Activated CD4-positive, alpha-beta T cell treated with anti-CD3 and anti-CD28 coated beads, Interleukin-2, amount 50 U/mL, for 16 hours (primary cell): ENCODE measurements at places on chromosomes 11 and 22.

- no peak for DNase-seq
These were observed 65.6 kb upstream of the VPREB1 start for GRCh38 chr22:22178992-22179391.

- no peak for DNase-seq
These were observed 596.7 kb downstream of the JRKL start for GRCh38 chr11:96986516-96986915.

DNA sequence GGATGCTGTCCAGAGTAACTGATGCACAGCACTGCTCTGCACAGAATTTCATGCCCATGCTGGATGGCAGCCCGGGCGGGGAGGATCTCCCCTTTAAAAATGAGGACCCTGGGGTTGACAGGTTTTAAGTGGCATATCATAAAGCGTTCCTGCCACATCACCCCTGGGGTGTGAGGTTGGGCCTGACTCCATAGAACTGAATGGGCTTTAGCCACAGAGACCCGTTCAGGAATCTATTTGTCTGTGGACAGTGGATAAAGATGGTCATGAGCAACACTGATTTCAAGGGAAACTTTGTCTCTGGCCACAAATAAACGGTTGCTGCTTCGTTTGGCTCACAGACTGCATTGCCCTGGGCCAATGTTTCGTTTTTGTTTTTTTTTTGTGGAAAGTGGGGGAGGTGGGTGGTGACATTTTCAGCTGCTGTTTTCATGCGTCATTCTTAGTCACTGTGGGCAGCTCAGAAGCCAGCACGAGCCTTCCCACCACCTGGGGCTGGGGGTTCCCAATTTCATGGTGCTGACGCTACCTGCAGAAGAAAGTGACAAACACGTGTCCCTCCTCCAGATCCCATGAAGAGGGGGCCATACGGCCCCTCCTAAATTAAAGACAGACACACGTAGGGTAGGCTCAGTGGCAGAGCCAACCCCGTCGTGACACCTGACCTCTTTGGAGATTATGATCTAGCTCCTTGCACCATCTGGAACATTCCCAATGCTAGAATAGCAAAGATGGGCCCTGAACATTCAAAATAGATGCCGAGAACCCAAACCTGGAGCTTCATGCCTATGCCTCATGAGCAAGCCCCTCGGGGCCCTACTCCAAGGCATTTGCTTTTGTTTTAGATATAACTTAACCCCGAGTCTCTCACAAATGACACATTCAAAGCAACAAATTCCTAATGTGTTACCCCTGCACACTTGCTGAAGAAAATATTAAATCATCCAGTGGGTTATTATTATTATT lies 54.8 kb upstream of the PHF21B start:
- DNase-seq: peak; percentile 50

DNA sequence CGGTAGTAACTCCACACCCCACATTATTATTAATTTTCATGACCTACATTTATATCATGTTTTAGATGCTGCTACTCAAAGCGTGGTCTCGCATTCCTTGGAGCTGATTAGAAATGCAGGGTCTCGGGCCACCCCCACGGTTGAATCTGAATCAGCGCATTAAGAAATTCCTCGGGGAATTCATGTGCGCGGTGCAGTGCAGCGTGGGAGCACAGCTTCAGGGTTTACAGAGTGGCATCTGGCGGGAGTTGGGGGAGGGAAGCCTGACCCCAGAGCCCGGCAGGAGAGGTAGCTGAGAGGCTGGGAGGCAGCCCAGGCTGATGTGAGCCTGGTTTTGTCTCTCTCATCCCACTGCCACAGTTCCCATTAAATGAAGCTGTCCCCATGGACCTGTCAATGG lies 48.1 kb upstream of the DAGLA start:
- no peak for DNase-seq

DNA sequence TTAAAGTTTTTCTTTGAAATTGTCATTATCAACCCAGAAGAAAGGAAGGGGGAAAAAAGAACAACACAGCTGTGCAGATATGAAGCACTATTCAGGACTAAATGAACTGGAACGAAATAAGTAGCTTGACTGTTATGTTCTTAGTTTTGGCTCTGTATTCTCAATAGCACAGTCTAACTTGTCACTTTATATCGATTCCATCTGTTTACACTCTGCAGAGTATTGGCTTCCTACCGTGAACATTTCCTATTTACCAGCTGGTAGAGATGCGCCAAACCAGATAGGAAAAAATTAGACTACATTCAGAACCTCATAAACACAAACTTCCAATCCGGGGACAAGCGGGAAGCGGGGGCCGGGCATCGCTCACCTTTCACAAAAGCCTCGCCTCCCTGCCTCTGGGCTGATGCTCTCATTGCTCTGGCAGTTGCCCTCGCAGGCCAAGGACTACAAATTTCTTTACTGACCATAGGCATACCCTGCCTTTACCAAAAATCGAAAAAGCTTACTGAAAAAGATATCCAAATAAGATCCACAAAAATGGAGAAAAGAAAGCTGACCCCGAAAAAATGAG lies 66.2 kb downstream of the EFCAB6 start:
- DNase-seq: no peak

DNA sequence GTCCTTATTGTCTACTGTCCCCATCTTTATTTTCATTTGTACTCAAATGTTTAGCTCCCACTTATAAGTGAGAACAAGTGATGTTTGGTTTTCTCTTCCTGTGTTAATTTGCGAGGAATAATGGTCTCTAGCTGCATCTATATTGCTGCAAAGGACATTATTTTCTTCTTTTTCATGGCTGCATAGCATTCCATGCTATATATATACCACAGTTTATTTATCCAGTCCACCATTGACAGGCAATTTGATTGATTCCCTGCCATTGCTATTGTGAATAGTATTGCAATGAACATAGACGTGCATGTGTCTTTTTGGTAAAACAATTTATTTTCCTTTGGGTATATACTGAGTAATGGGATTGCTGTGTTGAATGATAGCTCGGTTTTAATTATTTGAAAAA lies 1545.8 kb upstream of the RAG2 start:
- no peak for DNase-seq

DNA sequence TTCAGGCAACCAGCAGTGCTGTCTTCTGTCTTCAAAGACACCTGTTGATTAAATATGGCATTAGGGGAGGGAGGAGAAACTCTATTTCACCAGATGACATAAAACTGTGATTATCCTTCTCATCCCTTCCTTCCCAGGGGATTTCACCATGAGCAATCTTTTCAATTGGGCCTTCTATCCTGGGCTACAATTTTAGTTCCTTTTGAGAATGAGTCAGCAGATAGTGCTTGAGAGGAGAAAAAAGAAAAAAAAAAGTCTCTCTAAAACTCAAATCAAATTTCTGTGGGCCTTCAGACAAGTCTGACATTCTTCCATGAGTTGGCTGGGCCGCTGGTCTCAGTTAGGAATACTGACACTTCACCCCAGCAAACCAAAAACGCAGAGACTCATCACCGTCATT lies 7.2 kb downstream of the FLI1 start:
- DNase-seq: no peak

DNA sequence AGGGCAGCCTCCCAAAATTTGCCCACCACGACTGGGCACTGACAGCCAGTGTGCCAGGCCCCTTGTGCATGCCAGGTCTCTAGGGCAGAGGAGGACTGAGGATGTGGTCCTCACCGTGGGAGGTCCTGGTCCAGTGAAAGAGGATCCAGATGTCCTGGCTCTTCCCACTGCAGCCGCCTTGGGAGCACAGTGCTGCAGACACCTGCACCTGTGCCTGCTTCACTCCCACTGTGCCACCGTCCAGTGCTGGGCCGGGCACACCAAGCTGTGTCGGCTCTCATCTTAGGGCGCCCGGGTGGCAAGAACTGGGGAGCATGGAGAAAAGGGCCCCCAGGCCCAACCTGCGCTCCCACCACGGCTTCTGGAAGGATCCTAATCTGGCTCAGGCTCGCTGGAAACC lies 1147.1 kb downstream of the BRD1 start:
- DNase-seq: no peak

DNA sequence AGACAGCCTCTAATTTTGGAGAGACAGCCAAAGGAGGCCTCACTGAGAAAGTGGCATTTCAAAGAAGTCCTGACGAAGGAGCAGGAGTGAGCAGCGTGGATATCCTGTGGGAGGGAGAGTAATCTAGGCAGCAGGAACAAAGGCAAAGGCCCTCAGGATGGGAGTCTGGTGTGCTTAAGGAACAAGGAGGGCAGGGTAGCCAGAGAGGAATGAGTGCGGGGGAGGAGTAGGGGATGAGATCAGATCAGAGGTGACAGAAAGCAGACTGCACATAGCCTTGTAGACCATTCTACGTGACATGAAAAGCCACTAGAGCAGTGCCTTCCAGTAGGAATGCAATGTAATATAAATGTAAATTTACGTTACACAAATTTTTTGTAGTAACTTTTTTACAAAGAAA lies 5.6 kb downstream of the SLC36A4 start:
- DNase-seq: no peak

DNA sequence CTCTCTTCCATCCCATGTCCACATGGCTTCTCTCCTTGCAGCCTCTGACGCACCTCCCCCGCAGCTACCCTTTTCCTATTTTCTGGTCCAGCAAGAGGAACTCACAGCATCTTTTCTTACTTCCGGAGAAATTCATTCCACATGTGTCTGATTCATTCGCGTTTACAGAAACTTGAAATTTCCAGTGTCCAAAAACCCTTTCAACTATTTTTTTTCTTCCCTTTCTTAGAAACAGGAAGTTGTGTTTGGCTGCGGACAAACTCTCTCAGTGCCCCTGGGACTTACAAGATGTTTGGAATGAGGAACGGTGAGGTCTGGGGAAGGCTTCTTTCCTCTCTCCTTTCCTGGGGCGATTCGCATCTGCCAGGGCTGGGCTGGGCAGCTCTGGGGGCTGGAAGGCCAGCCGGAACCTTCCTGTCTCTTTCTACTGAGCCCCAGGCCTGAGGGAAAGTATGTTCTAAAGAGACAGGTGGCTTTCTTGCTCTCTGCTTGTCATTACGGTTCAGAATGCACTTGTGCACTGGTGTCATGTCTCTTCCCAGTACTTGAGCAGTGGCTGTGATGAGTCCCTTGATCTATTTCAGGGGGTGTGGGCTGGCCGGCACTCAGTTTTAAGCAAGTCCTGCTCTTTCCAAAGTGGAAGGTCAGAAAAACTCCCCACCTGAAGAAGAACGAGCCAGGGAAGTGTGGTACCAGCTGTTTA lies 27.5 kb downstream of the ADAMTS8 start:
- DNase-seq: no peak

- peak; percentile 41 for DNase-seq
These were observed 17.3 kb downstream of the MS4A6A start for GRCh38 chr11:60165538-60165937.

DNA sequence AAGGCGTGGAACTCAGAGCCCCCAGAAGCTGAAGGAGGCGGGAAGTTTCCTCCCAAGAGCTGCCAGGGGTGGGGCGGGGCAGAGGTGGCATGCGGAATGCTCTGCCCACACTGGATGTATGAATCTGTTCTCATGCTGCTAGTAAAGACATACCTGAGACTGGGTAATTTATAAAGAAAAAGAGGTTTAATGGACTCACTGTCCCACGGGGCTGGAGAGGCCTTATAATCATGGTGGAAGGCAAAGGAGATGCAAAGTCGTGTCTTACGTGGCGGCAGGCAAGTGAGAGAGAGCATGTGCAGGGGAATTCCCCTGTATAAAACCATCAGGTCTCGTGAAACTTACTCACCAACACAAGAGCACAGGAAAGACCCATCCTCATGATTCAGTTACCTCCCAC lies 57.6 kb downstream of the SMIM38 start:
- peak; percentile 40 for DNase-seq

- peak; percentile 25 for DNase-seq
These were observed 3.6 kb upstream of the PHLDA2 start for GRCh38 chr11:2932850-2933251.

- DNase-seq: no peak
These were observed 135.5 kb downstream of the ETS1 start for GRCh38 chr11:128451652-128452470.

DNA sequence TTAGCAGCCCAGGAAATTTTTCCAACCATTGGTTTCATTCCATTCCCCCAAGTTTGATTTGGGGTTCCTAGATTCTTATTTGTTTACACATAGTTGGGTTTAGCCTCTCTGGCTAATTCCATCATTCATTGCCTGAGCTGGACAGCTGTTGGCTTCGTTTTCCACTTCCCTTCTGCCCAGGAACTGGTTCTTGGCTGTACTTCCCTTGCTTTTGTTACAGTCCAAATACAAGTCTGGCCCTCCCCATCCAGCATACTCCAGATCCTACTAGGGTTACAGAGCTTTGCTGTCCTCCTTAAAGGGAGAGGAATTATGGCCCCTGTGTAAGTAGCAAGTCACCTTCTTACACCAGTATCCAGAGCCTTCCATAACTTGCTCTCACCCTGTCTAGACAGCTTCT lies 356.3 kb downstream of the FAT3 start:
- DNase-seq: no peak

- peak; percentile 26 for DNase-seq
These were observed 912.8 kb downstream of the DLG2 start for GRCh38 chr11:84714316-84714780.

DNA sequence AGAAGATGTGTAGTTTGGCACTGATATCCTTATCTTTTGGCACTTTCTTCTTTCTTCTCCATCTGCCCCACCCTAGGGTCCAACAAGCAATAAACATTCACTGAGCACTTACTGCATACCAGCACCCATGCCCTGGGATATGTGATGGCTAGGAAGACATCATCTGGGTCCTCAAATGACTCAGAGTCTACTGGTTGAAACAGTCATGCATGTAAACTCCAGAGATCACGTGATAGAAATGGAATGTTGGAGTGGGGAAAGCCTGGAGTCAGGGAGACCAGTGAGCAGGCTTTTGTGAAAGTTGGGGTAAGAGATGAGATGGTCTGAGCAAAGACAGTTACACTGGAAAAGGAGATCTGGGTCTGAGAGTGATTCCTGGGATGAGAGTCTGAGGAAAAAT lies 724.9 kb upstream of the TENM4 start:
- no peak for DNase-seq

GRCh38 chr11:2092956-2093412 lies 46.2 kb downstream of the IGF2 start:
- DNase-seq: peak; percentile 48

- no peak for DNase-seq
These were observed 8.3 kb upstream of the SIDT2 start for GRCh38 chr11:117170210-117170609.

GRCh38 chr22:48182846-48183805 lies 1420.7 kb downstream of the TBC1D22A start:
- DNase-seq: no peak

GRCh38 chr11:43746670-43747069 lies 66.1 kb downstream of the HSD17B12 start:
- no peak for DNase-seq

DNA sequence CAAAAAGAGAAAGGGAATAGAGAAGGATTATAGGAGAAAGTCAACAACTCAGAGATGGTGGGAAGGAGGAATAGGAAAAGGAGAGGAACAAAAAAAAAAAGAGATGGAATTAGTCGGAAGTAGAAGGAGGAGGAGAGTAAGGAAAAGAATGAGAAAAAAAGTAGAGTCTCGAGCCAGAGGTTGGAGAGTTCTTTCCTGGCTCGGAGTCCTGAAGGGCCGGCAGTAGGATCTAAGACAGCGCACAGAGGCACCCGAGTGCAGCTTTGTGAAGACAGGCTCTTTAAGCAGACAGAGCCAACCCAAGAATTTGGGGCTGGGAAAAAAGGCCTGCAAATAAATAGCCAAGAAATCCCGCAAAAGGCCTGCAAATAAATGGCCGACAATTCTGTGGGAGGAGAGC lies 170.4 kb upstream of the CCDC90B start:
- no peak for DNase-seq
